ENCODE measurements at places on chromosomes 3 and 15. TPM values are rescaled to one million over a fixed set of nuclear protein-coding genes. Genes with fewer than 3 reads are reported as not detected.

DNA sequence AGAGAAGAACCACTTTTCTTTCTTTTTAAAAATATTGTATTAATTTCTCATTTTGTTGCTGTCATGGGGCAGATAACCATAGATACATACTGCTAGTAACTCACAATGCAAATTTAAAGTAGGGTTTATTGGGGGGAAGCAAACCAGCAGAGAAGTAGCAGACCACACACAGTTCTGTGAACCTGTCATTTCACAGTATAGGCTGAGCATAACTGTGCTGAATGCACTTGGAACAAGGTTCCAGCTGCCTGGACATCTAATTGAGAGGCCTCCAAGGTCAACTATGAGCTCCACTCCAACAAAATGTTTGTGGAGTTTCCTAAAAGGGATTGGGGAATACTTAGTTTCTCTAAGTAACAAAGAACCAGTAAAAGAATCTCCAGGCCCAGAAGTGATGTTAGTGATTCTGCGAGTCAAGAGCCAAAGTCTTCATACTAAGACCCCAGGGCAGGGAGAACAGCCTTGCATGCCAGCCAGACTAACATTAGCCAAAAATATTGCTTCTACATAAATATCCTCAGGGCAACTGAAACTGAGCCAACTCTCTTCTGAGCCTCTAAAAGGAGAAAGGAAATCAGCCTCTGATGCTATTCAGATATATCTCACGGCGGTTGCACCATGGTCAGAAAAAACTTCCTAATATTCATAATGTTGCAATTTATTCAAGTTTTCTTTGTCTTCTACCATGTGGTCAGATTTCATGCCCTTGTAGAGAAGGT, 856.4 kb upstream of the ALCAM start:
- no peak overlapping the region for H3K27ac ChIP-seq
- H3K4me3 ChIP-seq = no peak overlapping the region
- H3K4me1 ChIP-seq = no peaks in the 10 kb centered on the region
- no peaks in the 10 kb centered on the region for H3K27me3 ChIP-seq
- DNase-seq = no peak
- H3K36me3 ChIP-seq = no peaks in the 10 kb centered on the region

- no peak for DNase-seq
- no peaks in the 10 kb centered on the region for H3K4me1 ChIP-seq
- no peaks in the 10 kb centered on the region for H3K27me3 ChIP-seq
- no peaks in the 10 kb centered on the region for H3K36me3 ChIP-seq
Observed at GRCh38 chr3:36741285-36741684, 23.1 kb downstream of the DCLK3 start.

- no peak for DNase-seq
- H3K36me3 ChIP-seq = no peaks in the 10 kb centered on the region
- no peak overlapping the region for H3K4me3 ChIP-seq
- no peak overlapping the region for H3K27ac ChIP-seq
Observed at GRCh38 chr3:134854254-134854653, 59.2 kb downstream of the EPHB1 start.

- no peak overlapping the region for H3K4me3 ChIP-seq
- no peak overlapping the region for H3K27ac ChIP-seq
- no peaks in the 10 kb centered on the region for H3K4me1 ChIP-seq
- no peak for DNase-seq
- no peaks in the 10 kb centered on the region for H3K36me3 ChIP-seq
Observed at GRCh38 chr3:61315871-61316270, 64.6 kb upstream of the FHIT start.

Gene PAQR9
- total RNA-seq = not detected

Gene P2RY1
- total RNA-seq = 17.5 TPM

GRCh38 chr3:16332904-16333426, 68.0 kb downstream of the OXNAD1 start:
- H3K27ac ChIP-seq = no peak overlapping the region
- H3K4me1 ChIP-seq = peaks cover 1% of the 10 kb centered on the region
- H3K36me3 ChIP-seq = peaks cover 11% of the 10 kb centered on the region
- H3K27me3 ChIP-seq = no peaks in the 10 kb centered on the region
- no peak for DNase-seq

Gene GPR176
- 12.0 TPM for total RNA-seq

DNA sequence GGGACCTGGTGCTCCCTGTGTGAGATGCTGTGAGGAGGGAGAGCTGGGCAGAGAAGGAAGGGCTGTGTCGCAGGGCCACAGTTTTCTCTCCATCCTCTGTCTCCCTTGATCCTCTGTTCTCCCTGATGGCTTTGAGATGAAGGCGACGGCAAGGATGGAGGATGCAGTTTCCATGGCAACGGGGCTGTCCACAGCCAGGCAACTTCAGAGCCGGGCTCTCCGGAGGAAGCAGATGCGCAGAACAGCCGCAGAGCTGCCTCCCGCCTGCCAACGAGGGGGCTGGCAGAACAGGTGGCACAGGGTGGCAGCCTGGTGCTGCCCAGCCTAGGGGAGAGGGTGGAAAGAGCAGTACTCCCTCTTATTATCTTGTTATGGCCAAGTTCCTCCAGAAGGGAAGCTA, 9.9 kb upstream of the GRM2 start:
- H3K4me1 ChIP-seq = no peaks in the 10 kb centered on the region
- H3K4me3 ChIP-seq = no peak overlapping the region
- no peak overlapping the region for H3K27ac ChIP-seq
- H3K27me3 ChIP-seq = no peaks in the 10 kb centered on the region
- no peak for DNase-seq

Gene MRPL46
- total RNA-seq = 23.1 TPM

DNA sequence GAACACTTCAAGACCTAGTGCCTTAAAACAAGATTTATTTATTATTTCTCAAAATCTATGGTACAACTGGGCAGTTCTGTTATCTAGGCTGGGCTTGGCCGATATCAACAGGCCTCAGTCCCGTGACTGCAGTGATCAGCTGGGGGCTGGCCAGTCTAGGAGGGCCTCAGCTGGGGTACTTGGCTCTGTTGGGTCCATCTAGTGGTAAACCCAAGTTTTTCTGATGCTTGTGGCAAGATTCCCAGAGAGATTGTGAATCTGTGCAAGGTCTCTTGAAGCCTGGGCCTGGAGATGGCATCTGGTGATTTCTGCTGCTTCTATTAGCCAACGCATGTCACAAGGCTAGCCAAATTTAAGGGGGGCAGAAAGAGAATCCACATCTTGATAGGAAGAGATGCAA, 482.4 kb upstream of the SGO1 start:
- no peak overlapping the region for H3K27ac ChIP-seq
- no peak for DNase-seq
- H3K4me1 ChIP-seq = no peaks in the 10 kb centered on the region
- H3K27me3 ChIP-seq = no peaks in the 10 kb centered on the region
- H3K36me3 ChIP-seq = no peaks in the 10 kb centered on the region
- H3K4me3 ChIP-seq = no peak overlapping the region

GRCh38 chr15:39835550-39835949, 52.9 kb upstream of the FSIP1 start:
- no peaks in the 10 kb centered on the region for H3K27me3 ChIP-seq
- H3K27ac ChIP-seq = no peak overlapping the region
- no peaks in the 10 kb centered on the region for H3K36me3 ChIP-seq
- no peaks in the 10 kb centered on the region for H3K4me1 ChIP-seq
- no peak overlapping the region for H3K4me3 ChIP-seq

DNA sequence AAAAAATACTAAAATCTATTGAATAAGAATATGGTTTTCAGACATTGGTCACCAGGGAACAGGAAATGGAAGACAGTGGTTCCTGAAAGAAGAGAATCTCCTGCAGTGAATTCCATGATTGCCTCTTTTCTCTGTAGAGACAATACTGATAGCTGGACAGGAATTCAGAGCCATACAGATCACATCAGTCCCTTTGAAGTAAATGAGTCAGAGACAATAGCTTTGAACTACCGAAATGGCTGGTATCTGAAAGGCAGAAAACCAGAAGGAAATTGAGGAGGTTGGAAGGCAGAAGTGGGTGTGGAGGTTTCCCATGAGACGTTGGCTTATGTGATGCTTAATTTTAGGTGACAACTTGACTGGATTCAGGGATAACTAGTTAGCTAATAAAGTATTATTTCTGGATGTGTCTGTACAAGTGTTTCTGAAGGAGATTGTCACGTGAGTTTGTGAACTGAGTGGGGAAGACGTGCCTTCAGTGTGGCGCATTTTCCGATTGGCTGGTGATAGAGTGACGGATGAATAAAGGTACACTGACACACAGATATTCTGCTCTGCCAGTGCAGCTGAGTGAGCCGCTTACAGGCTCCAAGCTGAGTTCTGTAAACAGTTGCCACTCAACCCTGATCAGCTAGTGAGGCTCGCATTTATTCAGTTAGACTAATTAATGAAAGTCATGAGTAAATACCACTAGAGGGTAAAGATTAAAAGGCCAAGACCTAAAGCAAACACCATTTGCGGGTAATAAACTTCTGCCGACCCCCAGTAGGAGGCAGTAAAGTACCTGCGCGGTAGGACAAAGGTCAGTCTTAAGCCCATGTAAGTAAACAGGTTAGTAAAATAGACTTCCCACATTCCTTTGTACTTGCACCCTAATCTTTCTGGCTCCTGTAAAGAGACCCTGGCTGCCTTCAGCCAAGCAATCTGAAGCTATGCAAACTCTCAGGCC, 1298.6 kb downstream of the SI start:
- H3K27me3 ChIP-seq = no peaks in the 10 kb centered on the region
- no peak overlapping the region for H3K27ac ChIP-seq
- H3K4me3 ChIP-seq = no peak overlapping the region

DNA sequence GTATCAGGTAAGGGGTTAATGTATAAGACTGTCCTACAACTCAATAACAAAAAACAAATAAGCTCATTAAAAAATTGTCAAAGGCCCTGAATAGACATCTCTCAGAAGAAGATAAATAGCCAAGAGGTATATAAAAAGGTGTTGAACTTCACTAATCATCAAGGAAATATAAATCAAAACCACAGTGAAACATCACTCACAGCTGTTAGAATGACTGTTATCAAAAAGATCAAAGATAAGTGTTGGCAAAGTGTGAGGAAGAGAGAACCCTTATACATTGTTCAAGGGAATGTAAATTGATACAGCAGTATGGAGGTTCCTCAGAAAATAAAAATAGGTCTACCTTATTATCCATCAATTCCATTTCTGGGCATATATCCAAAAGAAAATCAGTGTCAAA, 95.5 kb downstream of the FILIP1L start:
- H3K4me3 ChIP-seq = no peak overlapping the region
- H3K27me3 ChIP-seq = no peaks in the 10 kb centered on the region
- DNase-seq = no peak
- no peaks in the 10 kb centered on the region for H3K36me3 ChIP-seq

GRCh38 chr15:73987681-73988444, 4.2 kb downstream of the STOML1 start:
- no peaks in the 10 kb centered on the region for H3K27me3 ChIP-seq
- no peak overlapping the region for H3K4me3 ChIP-seq
- H3K27ac ChIP-seq = peak overlapping the region; percentile 95
- no peaks in the 10 kb centered on the region for H3K36me3 ChIP-seq
- no peak for DNase-seq
- peaks cover 94% of the 10 kb centered on the region for H3K4me1 ChIP-seq

- H3K27me3 ChIP-seq = no peaks in the 10 kb centered on the region
Observed at GRCh38 chr15:101338502-101339057, 43.5 kb upstream of the SNRPA1 start.

DNA sequence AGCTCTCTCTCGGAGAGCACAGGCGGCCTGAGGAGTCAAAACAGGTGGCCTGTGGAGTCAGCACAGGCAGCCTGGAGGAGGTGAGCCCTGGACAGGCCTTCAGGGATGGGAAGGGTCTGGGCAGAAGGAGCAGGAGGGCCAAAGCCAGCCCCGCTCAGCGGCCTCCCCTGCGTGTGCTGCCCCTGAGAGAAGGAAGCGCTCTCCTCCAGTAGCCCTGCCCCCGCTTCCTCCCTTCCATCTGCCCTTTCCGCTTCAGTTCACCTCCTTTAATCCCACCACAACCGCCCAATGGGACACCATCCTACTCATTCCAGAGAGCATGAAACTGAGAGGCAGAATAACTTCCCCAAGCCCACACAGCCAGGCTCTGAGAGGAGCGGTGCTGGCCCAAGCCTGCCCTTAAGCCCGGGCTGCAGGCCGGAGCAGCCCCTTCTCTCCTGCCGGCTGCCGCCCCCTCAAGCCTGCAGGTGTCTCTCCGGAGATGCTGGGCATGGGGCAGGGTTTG, 3.2 kb upstream of the NR2E3 start:
- no peaks in the 10 kb centered on the region for H3K4me1 ChIP-seq
- DNase-seq = no peak
- H3K27ac ChIP-seq = no peak overlapping the region
- H3K4me3 ChIP-seq = no peak overlapping the region

Gene TMEM212
- total RNA-seq = 3.0 TPM

DNA sequence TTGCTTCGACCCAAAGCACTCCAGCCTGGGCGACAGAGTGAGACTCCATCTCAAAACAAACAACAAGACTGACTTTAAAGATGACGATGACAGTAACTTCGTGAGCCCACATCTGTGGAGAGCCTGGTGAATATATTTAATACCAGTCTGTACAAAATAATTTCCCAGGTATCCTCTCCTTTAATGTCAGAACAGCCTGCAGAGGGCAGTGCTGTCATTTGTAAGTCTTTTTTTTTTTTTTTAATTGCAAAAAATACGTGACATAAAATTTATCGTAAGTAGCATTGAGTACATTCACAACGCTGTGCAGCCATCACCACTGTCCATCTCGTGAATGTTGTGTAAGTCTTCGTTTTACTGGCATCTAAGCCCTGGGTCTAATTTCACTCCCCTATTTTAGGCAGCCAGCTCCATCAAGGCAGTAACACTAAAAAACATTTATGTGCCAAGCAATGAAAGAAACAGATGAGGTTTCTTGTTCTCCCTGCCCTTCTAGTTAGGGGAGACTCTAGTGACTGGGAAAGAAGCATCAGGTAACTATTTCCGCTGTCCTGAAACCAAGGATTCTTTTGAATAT, 1.4 kb downstream of the HTD2 start:
- peak overlapping the region; percentile 99 for H3K27ac ChIP-seq
- peaks cover 15% of the 10 kb centered on the region for H3K36me3 ChIP-seq
- no peaks in the 10 kb centered on the region for H3K27me3 ChIP-seq
- peaks cover 22% of the 10 kb centered on the region for H3K4me1 ChIP-seq
- H3K4me3 ChIP-seq = peak overlapping the region; percentile 86

Gene ATP8B4
- 8.2 TPM for total RNA-seq

GRCh38 chr3:157130467-157131251, 29.3 kb downstream of the CCNL1 start:
- H3K36me3 ChIP-seq = no peaks in the 10 kb centered on the region
- H3K4me3 ChIP-seq = no peak overlapping the region
- peak overlapping the region; percentile 83 for H3K27ac ChIP-seq
- DNase-seq = peak; percentile 79
- H3K4me1 ChIP-seq = peaks cover 28% of the 10 kb centered on the region
- H3K27me3 ChIP-seq = no peaks in the 10 kb centered on the region

Gene ECE2
- not detected for total RNA-seq

GRCh38 chr15:78302579-78303312, 3.3 kb upstream of the SKIC8 start:
- H3K4me3 ChIP-seq = no peak overlapping the region
- no peak overlapping the region for H3K27ac ChIP-seq
- DNase-seq = no peak
- H3K36me3 ChIP-seq = no peaks in the 10 kb centered on the region
